ENCODE measurements at places on chromosomes 1 and 21.

DNA sequence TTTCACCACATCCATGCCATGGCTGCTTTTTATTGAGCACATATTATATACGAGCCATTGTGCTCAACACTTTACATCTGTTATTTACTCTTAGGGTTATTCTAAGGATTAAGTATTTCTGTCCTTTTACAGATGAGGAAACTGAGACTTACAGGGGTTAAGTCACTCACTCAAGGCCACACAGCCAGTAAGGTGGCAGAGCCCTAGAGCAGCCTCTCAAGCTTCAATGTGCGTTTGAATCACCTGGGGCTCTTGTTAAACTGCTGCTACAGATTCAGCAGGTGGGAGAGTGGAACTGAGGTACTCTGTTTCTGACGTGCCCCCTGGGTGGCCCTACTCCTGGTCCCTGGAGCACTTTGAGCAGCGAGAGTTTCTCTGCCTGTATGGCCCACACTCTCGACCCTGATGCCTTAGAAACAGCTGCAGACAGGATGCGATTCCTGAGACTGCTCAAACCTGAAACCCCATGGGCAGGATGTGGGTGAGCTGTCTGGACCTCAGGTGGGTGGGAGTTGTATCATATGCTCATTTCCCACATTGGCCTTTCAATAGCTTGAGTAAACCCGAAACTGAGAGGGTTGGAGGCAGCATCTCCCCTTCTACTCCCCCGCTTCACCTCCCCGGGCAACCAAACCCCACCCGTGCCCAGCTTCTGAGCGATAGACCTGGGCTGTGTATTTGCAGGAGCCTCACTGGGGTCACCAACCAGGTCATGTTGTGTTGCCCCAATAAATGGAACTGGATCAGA is 59.3 kb downstream of the MAN1C1 start:
- DNase-seq, result peak; percentile 77

GRCh38 chr1:42924082-42924850 is 34.4 kb downstream of the SLC2A1 start:
- DNase-seq, result peak; percentile 95

GRCh38 chr1:186308264-186309060 is 66.6 kb downstream of the TPR start:
- DNase-seq, result no peak

DNA sequence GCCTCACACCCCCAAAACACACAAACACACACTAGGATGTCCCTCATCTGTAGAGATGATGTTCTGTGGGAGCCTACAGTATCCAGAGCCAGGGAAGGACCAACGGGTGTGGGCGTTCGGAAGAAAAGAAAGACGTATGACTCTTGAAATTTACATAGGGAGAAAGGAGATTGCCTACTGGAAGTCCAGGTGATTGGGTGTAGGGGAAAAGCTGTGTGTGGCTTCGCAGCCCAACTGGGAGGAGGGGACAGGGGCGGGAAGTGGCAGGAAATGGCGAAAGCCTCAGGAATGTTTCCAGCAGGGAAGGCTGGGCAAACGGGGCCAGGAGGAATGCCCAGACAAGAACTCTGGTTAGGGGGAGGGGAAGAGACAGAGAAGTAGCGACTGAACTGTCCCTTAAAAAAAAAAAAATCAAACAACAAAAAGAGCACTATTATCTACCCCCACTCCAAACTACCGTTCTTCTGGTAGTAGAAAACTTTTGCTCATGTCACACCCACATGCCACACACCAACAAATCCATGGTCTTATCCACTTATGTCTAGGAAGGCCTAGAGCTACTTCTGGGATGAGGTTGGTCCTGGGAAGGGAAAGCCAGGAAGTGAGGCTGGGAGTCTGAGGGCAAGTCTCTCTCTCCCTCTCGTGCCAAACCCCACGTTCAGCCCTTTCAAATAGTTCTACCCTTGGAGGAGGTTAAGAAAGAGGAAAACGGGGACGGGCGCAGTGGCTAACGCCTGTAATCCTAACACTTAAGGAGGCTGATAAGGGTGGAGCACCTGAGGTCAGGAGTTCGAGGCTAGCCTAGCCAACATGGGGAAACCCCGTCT is 1.8 kb upstream of the CKS1B start:
- DNase-seq, result no peak

GRCh38 chr1:154941333-154942013 is 5.0 kb upstream of the PMVK start:
- DNase-seq, result no peak

DNA sequence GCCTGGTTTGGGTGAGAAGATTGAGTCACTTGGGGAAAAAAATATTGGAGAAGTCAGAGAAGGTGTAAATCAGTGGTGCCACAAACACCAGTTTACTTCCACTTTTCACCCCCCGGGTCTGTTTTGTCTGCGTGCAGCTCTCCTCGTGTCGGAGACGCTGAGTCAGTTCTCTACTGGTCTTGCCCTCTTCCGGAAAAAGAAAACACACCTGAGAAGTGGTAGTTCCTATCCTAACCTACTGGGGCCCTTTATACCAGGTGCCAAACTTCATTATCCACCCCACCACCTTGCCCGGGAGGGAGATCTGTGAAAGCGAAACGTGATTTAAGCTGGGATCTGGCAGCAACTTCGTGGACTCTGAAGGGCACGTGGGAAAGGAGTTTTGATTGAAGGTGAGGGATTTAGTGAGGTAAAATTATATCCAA is 855 bp upstream of the IVNS1ABP start:
- DNase-seq, result peak; percentile 77

GRCh38 chr21:44878053-44878982 is 4.8 kb upstream of the PTTG1IP start:
- DNase-seq, result no peak

DNA sequence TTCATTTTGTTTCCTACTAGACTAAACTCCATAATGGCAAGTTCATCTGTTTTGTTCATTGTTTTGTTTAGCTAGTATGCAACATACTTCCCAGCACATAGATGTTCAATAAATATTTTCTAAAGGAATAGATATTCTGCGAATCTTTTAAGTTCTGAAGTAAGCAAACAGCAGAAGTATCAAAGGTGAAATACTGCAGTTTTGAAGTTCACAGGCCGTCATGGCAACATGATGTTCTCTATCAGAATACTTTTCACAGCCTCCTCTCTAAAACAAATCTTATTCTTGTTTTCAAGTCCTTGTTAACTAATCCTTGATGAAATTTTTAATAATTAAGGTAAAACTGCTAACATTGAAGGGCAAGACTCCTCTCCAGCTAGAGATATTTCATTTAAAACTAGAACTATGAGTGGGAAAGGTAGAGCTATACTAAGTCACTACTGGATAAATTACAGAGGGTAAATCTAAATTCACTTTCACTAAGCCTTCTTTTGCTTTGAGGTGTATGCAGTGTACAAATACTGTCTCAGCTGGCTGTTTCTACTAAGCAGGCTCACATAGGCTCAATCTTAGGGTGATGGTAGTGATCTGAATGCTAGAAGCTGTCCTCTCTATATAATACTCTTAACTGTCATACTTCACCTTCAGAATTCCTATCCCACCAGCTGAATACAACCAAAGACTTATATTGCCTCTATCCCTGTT is 96.7 kb downstream of the ZZZ3 start:
- no peak for DNase-seq

- no peak for DNase-seq
These were observed 20.2 kb downstream of the SDC3 start for GRCh38 chr1:30888391-30888790.

DNA sequence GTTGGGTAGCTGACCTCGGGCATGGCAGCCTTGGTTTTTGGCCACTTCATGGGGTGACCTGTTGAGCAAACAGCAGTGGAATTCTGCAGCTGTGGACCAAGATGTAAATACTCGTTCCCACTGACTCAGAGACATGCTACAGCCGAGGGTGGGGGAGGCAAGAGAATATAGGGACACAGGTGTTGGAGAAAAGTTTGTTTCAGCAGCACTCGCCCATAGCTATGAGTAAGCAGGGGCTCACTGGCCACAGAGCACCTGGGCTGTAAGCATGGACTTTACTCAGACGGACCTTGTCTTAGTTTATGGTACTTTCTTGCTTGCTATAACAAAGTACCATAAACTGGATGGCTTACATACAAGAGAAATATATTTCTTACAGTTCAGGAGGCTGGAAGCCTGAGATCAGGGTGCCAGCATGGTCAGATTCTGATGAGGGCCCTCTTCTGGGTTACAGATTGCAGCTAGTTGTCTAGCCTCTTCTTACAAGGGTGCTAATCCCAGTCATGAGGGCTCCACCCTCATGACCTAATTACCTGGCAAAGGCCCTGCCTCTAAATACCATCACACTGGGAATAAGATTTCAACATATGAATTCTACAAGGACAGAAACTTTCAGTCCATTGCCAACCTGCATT is 437.2 kb upstream of the DAB1 start:
- DNase-seq, result no peak

DNA sequence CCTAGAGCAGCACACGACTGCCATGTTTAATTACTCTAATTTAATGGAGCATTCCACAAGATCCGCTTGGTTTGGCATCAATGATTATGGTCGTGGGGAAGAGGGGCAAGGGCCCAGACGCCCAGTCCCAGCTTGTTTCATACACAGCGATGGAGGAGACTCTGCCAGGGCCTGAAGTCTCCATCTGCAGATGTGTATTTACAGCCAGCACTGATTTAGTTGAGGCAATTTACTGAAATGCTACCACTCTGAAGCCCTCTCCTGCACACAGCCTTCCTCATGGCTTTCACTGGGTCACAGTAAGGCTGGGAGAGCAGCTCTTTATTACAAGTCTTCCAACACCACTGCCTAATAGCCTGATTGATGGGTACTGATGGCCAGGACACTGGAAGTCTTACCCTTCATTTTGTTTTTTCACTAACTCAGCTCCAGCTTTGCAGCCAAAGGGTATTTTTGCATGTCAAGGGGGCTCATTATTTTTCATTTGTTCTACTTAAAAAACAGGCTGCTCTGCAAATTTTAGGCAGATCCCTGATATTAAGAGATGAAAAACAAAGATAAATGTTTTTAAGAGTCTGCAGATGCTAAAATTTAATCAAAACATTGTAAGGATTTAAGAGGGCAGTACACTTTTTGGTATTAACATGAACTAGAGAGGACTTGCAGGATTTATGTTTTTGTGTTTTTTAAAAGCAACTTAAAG is 236.3 kb downstream of the SIPA1L2 start:
- no peak for DNase-seq

DNA sequence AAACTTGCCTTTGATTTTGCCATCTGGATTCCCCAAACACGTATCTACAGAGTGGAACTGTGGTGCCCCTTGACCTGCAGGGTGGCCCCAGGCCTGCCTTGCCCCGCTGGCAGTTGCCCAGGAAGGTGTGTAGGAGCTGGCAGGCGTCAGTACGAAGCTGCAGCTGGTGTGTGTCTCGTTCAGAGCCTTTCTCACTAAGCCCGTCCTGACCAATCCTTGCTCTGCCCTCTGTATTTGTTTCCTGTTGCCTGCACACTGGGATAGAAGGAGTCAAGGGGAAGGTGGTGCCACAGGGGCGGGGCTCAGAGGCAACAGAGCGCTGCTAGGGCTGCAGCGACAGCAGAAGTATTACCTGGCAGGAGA is 5.2 kb upstream of the VSIG8 start:
- DNase-seq, result no peak

DNA sequence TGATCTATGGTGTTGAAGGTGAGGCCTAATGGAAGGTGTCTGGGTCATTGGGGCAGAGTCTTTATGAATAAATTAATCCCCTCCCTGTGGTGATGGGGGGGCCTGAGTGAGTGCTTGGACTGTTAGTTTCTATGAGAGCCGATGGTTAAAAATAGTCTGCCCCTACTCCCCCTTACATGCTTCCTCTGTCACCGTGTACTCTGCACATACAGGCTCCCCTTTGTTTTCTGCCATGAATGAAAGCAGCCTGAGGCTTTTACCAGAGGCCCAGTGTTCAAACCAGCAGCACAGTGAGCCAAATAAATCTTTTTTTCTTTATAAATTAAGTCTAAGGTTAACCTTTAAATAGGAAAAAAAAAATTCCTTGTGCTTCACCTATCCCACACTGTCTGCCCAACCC is 657.0 kb downstream of the AMY1C start:
- DNase-seq, result no peak

DNA sequence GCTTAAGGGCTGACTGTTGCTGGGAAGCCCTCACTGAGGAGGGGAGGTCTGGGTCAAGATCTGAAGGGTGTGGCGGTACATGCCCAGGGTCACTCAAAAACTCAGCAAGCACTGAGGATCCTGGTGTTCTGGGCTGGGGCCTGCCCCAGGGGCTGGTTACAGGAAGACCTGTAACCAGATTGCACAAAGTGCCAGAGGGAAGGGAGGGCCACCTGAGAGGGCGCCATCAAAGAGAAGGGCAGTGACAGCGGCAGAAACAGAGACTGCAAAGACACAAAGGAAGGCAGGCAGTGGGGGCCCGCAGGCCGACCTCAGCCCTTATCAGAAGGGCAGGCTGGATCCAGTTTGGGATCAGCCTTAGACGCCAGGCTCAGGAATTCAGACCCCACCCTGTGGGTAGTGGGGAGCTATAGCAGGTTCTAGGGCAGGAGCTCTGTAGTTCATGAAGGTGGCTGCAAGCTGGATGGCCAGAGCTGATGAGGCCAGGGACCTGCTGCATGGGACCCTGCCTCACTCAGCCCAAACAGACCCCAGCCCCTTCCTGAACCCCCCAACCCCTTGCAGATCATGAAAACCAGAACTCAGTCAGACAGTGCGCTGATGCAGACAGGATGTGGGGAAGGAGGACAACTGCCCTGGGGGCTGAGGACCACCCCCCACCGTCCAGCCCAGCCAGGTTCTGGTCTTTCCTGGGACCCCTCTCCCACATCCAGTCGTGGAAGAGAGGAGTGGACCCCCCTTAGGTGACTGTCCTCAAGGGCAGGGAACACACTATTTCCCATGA is 3.9 kb downstream of the SH2D5 start:
- peak; percentile 15 for DNase-seq

- DNase-seq, result no peak
These were observed 105.8 kb upstream of the RAB4A start for GRCh38 chr1:229164836-229165735.

DNA sequence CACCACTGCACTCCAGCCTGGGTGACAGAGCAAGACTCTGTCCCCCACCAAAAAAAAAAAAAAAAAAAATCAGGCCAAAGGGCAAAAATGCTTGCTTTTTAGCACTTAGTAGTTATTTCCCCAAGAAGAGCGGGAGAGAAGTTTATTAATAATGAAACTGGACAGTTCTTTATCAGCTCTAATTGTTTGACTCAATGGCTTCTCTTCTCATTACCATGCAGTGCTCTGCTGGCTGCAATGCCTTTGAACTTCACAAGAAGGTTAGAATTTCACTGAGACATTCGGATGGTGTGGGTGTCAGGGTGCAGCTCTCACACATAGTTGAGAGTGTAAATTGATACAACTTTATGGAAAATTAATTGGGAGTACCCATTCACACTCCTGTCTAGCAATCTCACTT is 63.7 kb downstream of the EDARADD start:
- peak; percentile 38 for DNase-seq

- no peak for DNase-seq
These were observed 11.0 kb upstream of the C1QA start for GRCh38 chr1:22625262-22625925.

GRCh38 chr1:119298687-119299303 is 69.8 kb upstream of the HAO2 start:
- no peak for DNase-seq

All from GM20000 (cell line).